Activated T-helper 1 cell treated with anti-CD3 and anti-CD28 coated beads, Interleukin-2, amount 50 U/mL, for 16 hours (primary cell): ENCODE measurements at places on chromosomes 5 and 9.

DNA sequence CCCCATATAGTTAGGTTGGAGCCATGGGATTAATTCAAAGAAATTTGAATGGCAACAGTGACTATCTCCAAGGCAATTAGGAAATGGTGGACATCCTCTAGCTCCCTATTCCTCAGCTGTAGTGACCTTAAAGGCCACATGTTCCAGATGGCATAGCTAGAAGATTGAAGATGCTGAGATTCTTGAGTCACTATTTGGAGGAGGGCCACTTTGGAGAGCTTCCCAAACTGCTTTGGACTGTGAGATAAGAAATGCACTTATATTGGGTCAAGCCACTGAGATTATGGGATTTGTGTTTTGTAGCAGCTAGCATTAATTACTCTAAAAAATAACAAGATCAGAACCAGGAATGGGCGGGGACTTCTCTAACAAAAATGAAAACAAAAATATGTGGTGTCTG is 636.2 kb upstream of the CCNG1 start:
- no peak for DNase-seq

DNA sequence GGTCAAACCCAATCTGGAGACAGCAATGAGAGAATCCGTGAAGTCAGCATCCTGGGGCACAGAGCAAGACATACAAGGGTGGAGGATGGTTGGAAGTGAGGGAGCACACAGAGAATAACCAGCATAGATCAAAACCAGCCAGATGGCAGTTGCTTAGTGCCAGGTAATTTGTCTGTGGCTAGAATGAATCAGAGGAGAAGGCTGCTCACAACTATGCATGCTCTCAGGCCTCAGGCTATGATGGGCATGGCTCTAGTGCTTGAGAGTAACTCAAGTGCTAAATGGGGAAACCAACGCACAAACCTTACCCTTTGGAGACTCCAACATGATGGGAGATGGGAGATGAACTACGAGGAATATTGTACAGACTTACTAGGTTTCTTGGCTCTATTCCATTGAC is 160.8 kb downstream of the DMRT2 start:
- DNase-seq: no peak

GRCh38 chr9:92642564-92642963 is 27.4 kb downstream of the IPPK start:
- no peak for DNase-seq

- DNase-seq: no peak
Observed at GRCh38 chr5:150408231-150408943, 4.3 kb downstream of the CD74 start.

- no peak for DNase-seq
Observed at GRCh38 chr9:110337727-110338126, at the start of gene TXNDC8. Gene TXNDC8 (minus strand): TSS chr9:110337863.

GRCh38 chr9:83472221-83472665 is 66.0 kb downstream of the FRMD3 start:
- DNase-seq: no peak
